NCI-H187 treated with DMSO at 0.1 percent for 48 hours (cell line): ENCODE measurements at places on chromosomes 5 and 9.

DNA sequence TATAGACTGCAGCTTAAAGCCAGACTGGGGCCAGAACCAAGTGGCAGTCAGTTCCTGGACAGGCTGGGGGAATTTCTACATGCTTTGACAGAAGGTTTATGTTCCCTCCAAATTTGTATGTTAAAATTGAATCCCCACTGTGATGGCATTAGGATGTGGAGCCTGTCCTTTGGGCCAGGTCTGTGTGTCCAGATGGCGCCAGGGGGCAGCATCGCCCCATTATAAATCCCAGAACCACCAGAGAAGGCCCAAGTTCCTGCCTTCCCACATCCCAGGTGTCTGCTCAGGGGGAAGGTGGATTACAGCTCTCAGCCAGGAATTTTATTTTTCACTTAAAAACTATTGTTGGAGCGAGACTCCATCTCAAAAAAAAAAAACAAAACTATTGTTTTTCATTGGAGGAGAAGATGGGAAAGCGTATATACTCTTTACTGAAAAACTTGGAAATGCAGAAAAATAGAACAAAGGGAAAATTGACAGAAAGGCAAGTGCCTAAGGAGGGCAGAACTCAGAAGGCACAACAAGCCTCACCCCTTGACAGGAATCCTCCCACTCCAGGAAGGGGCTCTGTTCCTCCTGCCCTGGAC is 5.0 kb downstream of the IL3 start:
- no peak for DNase-seq

DNA sequence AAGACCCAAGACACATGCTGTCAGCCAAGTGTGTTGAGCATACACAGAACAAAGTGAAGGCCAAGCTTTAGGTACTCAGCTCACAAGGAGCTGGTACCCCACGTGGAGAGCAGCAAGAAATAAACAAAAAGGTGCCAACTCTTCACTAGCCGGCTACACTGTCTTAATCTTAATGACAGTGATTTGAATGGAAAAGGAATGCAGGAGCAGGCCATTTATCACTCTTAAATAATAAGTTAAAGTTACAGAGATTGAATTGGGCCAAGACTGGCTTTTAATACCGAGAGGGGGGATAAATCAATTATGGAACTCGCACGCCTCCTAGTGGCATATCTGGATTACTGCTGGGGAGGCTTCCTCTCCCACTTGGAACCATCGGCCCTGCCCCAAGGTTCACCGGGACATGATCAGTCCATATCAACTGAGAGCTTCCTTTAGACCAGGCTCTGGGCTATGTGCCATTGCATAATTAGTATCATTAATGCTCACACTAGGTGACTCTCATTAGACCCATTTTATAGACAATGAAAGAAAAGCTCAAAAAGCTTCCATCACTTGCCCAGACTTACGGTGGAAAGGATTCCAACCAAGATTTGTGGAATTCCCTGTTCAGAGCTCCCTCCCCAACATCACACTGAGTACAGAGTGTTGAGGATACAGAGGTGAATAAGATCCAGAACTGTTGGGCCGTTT is 94.0 kb downstream of the ACTL7B start:
- DNase-seq: no peak

DNA sequence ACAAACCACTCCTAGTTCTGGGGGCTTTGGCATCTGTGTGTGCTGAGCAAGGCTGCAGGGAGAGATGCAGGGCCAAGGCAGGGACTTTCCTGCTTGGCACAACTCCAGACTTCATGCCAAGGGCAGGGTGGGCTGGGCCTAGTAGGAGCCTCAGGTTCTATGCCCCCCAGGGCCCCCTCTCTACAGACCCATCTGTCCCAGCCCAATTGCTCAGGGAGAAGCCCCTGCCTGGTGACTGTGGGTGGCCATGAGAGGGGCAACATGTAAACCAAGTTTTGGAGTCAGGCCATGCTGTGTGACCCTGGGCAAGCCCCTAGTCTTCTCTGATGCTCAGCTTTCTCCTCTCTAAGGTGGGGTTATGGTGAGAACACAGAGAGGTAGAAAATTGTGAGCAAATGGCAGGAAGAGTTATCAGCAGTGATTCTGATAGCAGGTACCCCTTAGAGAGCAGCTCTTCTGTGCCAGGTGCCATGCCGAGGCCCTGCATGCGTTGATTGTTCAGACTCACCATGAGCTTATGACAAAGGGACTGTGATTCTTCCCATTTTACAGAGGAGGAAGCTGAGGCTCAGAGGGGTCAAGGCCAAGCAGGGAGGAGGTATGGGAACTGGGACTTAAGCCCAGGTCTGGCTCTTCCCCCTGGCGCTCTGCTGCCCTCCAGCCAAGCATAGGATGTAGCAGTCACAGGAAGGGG is 5.2 kb downstream of the OLFML2A start:
- DNase-seq: no peak

DNA sequence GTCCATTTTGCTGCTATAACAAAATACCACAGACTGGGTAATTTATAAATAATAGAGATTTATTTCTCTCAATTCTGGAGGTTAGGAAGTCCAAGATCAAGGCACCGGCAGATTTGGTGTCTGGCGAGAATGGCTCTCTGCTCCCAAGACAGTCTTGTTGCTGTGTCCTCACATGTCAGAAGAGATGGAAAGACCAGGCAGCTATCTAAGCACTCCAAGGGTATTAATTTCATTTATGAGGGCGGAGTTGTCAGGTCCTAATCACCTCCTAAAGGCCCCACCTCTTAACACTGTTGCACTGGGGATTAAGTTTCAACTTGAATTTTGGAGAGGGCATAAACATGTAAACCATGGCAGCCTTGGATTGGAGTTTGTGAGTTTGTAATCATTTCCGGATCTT is 30.3 kb downstream of the ADCY2 start:
- no peak for DNase-seq

- no peak for DNase-seq
Measured at GRCh38 chr9:13705918-13706317, 426.4 kb upstream of the MPDZ start.
